ENCODE measurements at places on chromosomes 4 and X.

DNA sequence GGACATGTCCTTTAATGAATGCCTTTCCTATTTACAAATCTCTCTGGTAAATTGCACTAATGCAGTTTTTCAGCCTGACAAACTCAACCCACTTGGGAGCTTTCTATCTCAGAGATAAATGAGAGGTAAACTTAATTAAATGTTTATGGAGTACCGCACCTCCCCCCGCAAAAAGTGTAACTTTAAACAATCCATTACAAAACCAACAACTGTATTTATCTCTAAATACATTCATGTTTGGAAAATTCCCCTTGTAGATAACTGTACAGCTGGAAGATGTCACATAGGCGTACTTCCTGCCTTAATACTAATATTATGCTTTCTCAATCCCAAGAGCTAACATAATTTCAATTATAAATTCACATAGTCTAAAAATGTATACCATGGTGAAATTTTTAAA is 215.5 kb downstream of the LDB2 start:
- DNase-seq, result no peak

DNA sequence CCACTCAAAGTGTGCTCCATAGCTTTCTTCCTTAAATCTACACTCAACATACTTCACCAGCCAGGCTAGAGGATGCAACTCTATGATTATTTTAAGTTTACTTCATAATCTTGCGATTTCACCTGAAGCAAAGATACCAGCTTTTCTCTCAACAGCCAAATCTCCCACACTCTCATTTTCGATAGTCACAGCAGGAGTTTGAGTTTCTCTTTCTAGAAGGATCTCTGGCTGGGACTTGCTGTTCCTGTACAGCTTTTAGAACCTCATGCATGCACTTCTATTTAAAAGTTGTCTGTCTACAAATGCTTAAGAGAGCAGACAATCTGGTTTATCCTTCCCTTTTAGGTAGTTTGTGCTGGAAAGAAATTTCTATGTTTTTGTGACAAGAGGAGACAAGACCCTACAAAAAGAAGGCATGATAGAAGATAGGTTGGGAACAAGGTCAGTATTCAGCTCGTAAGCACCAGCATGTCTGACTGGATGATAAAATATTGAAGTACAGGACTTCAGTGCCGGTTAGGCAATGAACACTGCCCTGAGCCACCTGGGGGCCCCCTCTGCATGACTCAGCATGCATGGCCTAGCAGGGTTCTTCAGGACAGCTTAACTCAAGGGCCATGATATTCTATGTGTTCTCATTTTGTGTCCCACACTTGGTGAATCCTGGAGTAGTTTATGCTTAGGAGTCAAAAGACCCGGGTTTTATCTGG is 65.6 kb downstream of the ATXN3L start:
- no peak for DNase-seq

DNA sequence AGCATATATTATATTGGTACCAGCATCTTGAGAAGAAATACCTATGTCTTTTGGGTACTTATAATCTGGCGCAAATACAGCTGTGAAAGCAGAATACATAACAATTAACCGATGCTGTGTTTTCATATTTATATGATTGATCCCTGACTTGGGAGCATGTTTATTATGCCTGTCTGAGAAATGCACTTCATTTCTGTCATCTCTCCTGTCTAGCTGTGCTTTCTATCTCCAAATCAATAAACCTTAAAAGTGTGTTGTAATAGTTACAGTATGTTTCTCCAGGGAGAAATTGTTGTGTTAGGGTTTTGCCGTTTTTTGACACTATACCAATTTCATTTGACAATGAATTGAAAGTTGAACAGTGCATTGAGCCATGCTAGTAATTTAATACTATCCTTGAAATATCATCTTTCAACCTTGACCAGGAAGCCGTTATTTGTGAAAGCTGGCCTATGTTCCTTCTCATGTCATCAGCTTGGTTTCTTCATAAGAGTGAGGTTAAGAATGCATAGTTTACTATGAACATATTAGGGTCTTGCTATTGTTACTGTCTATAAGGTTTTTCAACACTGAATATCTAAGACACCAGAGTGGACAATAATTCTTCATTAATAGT is 206.2 kb upstream of the PCDH18 start:
- DNase-seq, result no peak

DNA sequence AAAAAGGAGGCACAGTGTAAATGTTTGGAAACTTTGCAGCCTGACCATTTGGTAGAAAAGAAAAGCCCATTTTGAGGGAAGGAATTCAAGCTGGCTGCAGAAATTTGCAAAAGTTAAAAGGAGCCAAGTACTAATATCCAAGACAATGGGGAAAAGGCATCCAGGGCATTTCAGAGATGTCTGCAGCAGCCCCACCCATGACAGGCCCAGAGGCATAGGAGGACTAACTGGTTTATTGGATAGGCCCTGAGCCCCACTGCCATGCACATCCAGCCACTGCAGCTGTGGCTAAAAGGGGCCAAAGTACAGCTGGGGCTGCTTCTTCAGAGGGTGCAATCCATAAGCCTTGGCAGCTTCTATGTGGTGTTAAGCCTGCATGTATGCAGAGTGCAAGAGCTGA is 104.9 kb downstream of the HS3ST1 start:
- DNase-seq, result no peak

DNA sequence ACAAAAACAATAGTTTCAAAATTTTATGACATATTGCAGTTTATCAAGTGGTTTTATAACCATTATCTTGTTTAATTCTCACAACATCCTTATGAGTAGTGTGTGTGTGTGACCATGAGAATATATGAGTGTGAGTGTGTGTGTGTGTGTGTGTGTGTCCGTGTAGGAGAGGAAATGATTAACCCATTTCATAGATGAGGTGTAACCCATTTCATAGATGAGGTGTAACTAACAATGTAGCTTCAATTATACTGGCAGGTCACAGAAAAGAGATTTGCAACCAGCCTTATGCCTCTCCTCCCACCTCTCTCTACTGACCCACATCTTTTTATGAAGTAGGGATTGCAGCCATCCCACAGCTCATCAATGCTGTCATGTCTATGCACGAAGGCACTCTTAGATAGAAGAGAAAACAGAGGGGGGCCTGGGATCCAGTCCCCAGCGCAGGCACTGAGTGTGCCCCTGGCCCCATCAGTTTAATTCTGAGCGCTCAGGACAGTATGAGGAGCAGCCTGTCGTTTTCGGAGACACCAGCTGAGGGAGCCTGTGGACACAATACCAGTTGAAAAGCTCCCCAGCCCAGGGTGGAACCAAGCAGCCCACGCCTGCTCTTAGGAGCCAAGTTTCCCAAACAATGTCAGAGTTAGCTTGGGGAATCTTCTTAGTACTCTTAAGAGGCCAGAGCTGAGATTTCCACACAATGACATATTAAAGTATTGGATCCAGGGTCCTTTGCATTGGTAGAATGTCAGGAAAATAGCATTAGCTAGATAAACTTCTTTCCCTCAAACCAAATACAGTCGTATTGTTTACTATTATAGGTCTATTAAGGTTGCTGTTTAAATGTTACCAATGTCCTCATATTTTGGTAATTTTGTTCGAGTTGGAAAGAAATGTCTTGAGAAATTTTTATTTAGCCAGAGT is 88.6 kb downstream of the PALLD start:
- no peak for DNase-seq

DNA sequence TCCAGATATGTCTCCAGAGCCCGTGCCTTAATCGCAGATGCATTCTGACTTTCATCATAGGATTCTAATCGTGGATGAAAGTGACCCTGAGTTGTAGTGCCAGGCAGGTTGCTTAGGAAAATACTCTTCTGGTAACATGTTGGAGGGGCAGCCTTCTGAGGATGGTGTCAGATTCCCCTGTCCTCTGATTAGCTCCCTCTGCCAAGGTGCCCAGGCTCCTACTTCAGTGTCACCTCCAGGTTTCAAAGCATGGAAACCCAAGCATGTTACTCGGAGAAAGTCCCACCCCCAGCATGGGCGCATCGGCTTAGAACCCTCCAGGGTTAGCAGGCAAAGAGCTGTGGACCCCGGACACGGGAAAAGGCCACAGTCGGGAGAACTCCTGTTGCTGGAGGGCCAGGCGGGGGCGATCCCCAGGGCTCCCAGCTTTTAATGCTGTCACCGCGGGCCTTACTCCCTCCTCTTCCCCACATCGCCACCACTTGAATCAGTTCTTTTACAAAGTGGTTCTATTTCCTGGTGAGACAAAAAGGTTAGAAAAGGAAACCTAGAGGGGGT is 44.5 kb downstream of the TRIM2 start:
- no peak for DNase-seq

DNA sequence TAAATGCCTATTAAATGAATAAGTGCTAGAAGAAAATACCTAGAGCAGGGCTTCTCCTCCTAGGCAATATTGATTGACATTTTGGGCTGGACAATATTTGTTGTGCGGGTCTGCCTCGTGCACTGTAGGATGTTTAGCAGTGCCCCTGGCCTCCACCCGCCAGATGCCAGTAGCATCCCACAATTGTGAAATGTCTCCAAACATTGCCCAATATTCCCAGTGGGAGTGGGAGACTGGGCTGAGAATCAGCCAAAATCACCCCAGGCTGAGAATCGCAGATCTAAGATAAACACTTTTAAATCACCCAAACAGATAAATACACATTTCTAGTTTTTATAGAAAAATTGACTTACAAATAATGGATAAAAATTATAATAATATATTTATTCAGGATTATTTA is 916.2 kb upstream of the LCORL start:
- DNase-seq, result no peak

DNA sequence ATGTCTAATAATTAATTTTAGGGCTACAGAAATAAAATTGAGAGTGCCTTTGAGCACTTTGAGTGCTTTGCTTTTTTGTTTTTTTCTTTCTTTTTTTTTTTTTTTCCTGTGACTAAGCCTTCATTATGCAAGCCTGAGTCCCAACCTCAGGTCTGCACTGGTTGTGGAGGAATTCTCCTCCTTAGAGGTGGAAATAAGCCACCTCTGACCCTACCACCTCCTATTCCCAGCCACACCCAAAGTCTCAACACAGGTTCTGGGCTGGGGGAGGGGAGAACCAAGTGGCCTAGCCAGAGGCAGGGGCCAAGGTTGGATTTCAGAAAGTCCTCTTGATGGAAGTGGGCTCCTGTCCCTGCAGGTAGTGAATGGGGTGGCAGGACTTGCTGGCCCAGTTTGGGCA is 180.2 kb downstream of the ARAP2 start:
- no peak for DNase-seq

DNA sequence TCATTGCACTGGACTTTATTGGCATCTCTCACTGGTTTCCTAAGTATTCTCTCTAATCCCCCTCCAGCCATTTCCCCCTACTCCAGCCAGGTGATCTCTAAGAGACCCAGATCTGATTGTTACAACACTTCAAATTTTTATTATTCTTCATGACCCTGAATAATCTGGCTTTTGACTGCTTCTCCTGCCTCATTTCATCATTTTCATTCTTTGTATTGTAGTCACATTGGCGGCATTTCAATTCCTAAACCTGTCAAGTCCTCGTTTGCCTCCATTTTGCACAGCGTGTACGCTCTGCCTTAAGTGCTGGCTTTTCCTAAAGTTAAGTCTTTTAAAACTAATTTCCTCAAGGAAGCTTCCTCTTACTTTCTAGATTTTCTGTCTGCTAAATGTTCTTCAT is 31.6 kb downstream of the UBE2K start:
- DNase-seq, result no peak

DNA sequence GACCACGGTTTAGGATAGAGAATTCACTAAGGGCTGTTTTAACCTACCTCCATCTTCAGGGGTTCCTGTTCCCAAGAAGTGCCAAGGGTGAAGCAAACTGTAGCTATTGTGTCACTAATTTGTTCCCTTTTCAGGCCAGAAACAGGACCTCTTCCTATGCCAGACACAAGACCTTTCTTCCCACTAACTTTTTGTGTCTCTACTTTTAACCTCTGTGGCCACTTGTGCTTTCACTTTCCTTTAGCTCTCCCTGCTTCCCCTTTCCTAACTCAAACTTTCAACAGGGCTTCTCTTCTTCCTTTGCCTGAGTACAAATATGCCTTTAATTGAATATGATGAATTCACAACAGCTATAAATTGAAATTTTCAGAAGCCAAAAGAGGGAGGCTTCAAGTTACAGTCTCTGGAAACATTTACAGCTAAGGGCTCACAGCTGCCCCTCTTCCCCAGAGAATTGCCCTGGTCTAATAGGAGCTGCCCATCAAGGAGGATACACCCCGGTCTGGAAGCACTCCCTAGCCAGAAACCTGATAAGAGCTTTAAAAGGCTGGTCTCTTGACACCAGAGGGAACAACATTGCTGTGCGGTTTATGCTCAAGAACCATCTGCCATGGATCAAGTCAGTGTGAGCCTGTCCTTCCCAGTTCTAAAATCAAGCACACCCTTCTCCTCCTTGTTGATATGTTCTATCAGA is 61.7 kb upstream of the PLS3 start:
- DNase-seq, result no peak

DNA sequence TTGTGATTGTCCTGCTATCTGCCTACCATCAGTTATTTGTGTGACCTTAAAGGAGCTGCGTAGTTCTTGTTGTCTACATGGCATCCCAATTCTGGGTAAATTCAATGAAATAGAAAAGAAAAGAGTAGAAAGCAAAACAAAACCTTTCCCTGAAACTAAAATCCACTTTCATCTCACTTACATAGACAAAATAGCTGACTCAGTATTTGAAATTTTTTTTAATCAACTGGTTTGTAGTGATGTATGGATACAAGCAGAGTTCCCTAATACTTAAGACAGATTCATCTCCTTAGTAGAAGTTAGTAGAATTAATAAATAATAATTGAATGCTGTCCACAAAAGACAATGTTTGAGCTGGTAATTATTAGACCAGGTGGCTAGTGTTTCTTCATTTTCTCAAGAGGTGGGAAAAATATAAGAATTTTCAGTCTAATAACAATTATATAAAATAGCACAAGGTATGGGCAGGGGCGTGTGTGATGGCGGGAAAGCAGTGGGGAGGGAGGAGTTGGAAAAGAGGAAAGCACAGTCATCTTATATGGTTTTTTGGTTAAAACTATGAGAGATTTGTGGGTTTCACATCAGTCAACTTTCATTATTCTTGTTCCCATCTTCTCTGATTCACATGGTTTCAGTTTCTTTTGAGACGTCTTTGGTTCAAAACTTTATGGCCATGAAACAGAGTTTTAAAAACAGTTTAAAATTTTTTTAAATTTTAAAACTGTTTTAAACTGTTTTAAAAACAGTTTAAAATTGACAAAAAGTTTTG is 275.2 kb downstream of the SPRY1 start:
- DNase-seq, result no peak

DNA sequence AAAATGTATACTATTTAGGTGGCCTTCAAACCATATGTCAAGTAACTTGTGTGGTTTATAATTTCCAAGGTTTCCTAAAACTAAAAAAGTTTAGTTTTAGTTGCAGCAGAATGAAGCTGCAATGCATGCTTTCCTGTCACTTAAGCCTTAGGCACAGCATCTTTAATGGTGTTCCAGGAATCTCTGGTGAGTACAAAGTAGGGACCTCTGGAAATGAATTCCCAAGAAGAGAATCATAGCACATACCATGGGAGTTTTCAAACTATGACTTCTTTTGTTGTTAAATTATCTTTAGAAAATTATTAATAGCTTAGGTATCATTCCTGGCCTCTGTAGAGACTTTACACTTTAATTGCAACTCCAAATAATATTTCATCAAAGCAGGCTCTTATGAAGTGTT is 1005.9 kb upstream of the PABPC4L start:
- no peak for DNase-seq

Data from T follicular helper cell (primary cell).